Activated CD8-positive, alpha-beta memory T cell treated with anti-CD3 and anti-CD28 coated beads for 24 hours (primary cell): ENCODE measurements at places on chromosomes 6 and 20.

DNA sequence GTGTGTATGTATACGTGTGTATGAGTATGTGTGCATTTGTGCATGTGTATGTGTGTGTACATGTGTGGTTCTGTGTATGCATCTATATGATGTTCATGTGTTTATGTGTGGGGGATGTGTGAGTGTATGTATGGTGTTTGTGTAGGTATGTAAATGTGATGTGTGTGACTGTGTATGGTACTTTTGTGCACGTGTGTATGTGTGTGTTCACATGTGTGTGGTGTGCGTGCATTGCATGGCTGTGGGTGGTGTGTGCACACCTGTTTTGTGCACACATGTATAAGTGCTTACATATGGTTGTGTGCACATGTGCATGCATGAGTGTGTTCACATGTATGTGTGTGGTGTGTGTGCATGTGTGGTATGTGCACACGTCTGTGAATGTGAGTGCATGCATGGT, 6.2 kb downstream of the THBS2 start:
- DNase-seq: no peak

GRCh38 chr6:151324488-151324825, 66.9 kb downstream of the ZBTB2 start:
- no peak for DNase-seq

GRCh38 chr20:33704197-33704924, 15.7 kb downstream of the PXMP4 start:
- no peak for DNase-seq

DNA sequence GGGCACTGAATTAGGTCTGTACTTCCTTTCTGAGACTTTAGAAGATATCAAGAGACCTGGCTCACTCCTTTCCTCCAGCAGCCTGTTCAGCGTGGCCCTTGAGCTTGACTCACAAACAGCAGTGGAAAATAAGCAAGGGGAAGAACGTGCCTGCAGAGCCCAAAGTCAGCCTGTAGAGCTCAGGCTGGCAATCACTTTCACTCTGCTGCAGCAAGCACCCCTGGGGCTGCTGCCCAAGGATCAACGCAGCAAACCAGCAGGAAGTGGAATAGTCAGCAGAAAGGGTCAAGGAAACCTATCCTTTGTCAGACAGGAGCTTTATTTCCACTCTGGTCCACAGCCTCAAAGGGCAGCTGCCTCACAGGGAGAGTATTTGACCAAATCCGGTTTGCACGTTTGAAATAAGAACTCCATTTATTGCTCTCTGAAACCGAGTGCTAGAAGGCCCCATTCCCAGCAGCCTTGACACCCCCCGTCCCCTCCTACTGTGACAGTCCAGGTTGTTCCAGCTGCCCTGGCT, 77.4 kb downstream of the PRDM1 start:
- peak; percentile 78 for DNase-seq

DNA sequence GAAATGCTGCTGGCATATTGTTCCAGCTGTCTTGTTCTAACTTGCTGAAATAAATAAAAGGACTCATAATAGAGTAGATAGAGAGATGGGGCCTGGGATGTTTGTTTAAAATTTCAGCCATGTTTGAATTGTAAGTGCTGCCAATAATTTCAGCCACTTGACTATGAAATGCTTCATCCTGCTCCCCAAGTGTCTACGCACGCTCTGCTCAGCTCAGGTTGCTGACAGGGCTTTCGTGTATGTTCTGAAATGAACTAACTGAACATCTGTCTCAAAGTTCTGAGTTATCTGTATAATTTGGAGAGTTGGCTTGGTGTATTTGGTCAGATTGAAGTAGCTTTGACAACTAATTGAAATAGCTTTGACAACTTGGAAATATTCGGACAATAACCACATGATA, 387.8 kb downstream of the BMP2 start:
- DNase-seq: no peak

GRCh38 chr6:52418606-52419005, 1.5 kb upstream of the EFHC1 start:
- DNase-seq: no peak

- no peak for DNase-seq
Observed at GRCh38 chr20:9994676-9995075, 40.1 kb upstream of the ANKEF1 start.

DNA sequence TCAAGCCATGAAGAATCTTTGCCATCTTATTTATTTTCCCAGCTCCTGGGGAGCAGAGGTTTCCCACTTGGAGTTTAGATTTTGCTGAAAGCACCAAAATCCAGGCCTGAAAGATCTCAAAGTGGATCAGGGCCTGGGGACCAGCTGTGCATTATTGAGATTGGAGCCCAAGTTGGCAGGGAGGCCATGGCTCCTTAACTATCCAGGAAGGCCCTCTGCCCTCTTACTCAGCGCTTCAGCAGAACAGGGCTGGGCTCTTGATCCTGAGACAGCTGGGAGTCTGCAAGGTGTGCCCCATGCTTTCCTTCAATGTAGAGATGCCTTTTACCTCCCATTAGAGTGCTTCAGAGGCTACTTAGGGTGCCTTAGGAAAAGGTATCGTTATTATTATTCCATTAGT, 24.6 kb downstream of the FOXO3 start:
- no peak for DNase-seq

GRCh38 chr6:170025935-170026750, 264.7 kb downstream of the DLL1 start:
- DNase-seq: no peak

DNA sequence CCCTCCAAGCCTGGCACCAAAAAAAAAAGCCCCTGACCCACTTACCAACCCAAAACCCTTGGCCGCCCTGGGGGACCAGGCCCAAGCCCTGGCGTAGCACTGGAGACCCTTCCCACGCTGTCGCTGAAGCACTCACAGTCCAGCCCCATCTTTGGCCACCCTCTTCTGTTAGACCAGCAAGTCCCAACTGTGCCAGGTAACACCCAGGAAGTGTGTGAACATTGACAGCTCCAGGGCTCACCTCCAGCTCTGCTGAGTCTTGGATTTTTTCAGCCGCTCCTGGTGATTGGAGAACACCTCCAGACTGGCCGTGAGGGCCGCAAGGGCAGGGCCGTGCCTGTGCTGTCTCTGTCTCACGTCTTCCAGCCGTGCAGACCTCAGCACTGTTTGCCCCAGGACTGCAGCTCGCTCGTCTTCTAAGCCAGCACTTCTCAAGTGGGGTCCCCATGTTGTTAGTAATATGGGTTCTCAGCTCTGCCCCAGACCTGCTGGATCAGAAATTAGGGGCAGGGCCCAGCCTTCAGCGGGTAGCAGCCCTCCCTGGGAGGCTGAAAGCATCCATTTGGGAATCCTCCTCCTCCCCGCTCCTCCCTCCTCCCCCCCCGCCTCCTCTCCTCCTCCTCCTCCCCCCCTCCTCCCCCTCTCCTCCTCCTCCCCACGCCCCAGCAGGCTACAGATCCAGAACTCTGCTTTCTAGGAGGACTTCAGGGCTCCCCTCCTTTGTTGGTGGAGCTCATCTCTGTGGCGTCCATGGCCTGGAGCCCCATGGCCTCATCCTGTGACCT, 18.1 kb downstream of the NPEPL1 start:
- peak; percentile 47 for DNase-seq

DNA sequence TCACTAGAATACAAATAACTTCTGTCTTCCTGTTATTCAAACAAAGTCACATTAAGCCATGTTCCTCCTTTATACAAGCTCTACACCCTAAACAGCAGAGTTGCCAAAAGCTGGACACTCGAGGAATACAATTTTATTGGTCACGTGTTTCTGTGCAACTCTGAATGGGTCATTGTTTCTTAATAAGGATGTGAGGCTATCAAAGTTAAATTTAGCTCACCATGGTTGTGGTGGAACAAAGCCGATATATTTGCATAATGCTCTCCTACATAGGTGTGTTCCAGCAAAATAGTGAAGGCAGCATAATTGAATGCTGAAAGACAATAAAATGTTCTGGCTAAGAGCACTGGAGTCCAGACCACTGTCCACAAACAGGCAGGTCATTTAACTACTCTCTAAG, 36.9 kb upstream of the CD2AP start:
- no peak for DNase-seq

DNA sequence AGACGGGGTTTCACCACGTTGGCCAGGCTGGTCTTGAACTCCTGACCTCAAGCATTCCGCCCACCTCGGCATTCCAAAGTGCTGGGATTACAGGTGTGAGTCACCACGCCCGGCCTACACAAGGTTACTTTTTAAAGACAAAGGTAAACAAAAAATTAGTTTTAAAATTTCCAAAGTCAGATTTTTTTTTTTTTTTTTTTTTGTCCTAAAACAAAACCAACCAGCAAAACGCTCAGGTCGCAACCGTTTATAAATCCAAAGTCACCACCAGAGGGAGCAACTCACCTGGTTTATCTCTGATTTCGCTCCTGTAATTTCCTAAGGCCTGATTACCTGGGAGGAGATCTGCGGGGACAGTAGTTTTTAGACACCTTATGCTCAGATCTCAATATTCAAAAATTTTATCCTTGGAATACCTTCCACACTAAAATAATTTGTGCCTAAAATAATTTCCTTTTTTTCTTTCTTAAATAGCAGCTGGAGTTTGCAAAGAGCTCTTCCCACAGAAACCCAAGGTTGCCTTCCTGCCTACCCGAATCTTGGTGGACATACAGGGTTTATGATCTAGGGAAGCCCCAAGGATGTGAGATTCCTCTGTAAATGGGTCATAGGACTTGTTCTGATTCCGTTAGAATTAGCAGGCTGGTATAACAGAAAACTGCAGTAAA, 19.8 kb upstream of the TREM1 start:
- no peak for DNase-seq

DNA sequence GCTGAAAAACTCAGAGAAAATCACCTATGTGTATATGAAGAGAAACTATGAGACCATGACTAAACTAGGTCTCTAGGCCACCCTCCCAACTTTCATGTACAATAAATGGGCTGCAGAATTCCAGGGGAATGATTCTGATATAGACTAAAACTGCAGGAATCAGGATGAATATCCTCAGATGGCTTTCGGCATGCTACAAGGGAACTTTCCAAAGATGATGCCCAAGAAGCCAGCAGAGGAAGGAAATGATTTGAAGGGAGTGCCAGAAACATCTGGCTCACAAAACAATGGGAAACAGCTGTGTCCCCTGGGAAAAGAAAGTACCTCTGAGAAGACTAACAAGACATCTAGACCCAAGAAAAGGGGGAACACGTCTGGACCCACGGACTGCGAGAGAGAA, 41.1 kb downstream of the PLN start:
- DNase-seq: no peak
